ENCODE measurements at places on chromosomes 4 and X.

GRCh38 chr4:158873795-158874401 lies 105.1 kb downstream of the FNIP2 start:
- DNase-seq, result no peak

DNA sequence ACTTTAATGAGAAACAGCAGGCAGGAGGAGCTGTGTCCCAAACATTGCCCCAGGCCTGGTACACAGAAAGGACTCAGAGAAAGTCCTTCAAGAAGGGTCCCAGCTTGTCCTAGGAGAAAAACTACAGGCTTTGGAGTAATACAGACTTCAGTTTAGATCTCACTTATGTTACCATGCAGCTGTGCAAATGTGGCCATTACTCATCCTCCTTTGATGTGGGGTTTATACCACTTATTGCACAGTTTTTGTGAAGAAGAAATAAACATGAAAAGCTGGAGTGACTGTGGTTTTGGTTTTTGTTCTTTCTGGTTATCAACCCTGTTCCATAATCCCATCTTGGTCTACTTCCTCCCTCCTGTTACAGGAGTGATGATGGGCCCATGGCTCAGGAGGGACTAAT lies 8.1 kb upstream of the CYTL1 start:
- DNase-seq, result no peak

DNA sequence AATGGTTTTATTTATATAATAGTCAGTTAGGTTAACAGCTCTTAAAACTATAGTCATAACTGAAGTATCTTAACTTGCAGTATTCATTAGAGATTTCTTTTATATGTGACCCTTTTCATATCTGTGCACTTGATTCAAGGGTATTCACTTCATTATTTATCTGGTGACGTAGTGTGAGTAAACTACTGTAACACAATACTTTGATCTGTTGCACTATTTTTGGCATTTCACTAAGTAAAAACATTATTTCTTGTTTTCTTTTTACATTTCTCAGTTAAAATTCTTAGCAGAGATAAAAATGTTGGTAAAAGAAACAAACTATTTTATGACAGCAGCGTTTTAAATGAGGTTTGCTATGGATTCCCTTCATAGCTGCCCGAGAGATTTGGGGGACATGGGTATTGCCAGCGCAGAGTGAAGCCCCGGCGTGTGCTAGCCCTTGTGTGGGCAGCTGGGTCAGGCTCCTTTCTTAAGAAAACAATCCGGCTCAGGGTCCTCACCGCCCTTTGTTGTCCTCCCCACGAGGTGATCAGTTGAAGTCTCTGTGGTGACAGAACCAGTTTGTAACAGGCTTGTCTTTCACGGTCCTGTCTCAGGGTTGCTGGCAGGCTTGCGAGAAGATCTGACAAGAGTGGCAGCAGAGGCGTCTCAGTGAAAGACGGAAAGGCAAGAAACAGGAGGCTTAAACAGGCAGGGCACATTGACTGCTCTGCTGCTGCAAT lies 293.4 kb downstream of the BMPR1B start:
- no peak for DNase-seq

DNA sequence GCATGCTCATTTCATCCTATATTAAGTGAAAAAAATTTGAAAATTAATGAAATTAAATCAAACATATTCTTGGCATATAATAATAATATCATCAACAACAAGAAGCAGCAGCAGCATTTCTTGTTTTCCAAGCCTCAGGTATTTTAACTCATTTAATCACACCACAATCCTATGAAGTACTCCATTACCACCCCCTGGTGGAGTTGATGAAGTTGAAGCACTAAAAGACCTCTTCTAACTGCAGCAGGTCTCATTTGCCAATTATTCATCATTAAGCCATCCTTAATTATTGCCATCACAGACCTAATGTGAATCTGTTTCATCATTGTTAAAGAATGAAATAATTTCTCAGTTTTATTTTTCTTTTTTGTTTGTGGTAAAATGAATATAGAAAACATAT lies 801.4 kb upstream of the GRID2 start:
- no peak for DNase-seq

GRCh38 chrX:57519578-57520118 lies 72.2 kb upstream of the ZXDB start:
- DNase-seq, result no peak

- no peak for DNase-seq
These were observed 1382.5 kb downstream of the C4orf33 start for GRCh38 chr4:130478406-130478805.

DNA sequence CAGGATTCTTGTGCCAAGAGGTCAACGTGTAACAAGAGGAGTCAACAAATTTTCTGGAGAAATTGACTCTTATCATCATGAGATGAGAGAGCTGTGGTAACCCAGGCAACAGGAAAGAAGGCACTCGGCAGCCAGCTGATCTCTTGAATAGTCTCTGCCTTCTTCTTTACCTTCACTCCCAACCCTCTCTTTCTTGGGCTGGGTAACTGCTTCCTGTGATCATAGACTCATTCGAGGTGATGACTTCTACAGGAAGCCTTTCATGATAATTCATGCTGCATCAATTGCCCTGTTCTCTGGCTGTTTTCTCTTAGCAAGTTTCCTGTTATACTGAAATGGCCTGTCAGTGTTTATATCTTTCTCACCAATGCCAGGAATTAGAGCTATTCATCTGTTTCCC lies 70.8 kb upstream of the FSTL5 start:
- no peak for DNase-seq

DNA sequence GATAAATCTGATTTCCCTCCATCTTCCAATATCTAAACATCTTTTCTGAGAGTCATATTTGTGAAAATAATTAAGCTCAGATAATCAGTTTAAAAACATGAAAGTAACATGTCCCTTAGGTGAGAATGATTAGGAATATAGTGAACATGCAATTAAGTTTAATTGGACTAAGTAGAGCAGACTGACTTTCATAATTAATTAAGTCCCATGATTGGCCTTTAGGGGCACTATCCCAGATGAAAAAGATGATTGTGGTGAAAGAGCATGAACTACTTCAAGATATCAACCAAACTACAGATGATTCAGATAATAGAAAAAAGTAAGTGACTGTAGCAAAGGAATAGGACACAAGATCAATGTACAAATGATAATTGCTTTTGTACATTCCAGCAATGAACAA lies 758.8 kb downstream of the STIM2 start:
- no peak for DNase-seq

- DNase-seq, result no peak
These were observed 13.9 kb upstream of the SLC7A11 start for GRCh38 chr4:138255917-138256597.

- DNase-seq, result no peak
These were observed 52.2 kb downstream of the FAM9B start for GRCh38 chrX:8981723-8982122.

DNA sequence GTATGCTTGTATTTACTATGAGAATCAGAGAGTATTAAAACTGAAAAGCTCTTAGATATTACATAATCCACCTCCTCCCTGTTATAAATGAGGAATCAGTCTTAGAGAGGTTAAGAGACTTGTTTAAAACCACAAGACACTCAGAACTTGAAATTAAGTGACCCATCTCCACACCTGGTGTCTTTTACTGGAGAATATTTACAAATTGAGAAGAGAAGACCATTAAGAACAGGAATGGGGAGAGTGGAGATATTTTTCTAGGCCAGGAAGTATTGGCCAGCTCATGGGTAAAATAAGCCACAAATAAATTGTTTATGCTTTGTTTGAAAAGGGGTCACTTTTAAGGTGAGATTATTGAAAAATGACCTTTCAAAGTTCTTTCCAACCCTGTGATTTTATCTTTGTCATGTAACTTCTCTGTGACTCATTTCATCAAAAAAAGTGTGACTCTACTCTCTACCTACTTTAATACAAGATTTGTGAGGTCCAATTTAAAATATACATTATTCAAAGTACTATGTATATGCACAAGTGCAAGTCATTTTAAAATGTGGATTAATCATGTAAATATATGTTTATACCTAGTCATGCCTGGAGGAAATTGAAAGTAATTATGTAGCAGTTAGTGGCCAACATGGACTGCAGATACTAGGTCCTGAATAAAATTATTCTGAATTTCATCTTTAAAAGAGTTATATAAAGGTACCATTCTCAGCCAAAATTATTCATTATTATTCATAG lies 15.9 kb upstream of the COX7B2 start:
- no peak for DNase-seq

DNA sequence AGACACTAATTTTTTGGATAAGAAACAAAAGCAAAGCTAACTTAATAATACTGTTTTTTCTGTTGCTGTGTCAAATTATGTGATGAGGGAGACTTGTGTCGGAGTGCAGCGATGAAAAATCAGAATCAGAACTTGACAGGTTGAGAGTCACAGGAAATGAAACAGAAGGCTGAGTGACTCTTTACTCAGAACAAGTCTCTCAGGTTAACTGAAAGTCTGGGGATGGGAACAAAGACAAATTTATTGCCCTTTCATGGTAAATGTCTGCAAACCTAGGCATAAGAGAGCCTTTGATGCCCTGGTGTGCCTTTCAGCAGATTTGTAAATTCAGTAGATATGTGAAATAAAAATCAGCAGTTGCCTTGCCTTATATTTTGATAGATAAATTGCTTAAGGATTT lies 96.0 kb downstream of the ADGRL3 start:
- no peak for DNase-seq

GRCh38 chrX:7953446-7953845 lies 26.2 kb upstream of the PNPLA4 start:
- no peak for DNase-seq

DNA sequence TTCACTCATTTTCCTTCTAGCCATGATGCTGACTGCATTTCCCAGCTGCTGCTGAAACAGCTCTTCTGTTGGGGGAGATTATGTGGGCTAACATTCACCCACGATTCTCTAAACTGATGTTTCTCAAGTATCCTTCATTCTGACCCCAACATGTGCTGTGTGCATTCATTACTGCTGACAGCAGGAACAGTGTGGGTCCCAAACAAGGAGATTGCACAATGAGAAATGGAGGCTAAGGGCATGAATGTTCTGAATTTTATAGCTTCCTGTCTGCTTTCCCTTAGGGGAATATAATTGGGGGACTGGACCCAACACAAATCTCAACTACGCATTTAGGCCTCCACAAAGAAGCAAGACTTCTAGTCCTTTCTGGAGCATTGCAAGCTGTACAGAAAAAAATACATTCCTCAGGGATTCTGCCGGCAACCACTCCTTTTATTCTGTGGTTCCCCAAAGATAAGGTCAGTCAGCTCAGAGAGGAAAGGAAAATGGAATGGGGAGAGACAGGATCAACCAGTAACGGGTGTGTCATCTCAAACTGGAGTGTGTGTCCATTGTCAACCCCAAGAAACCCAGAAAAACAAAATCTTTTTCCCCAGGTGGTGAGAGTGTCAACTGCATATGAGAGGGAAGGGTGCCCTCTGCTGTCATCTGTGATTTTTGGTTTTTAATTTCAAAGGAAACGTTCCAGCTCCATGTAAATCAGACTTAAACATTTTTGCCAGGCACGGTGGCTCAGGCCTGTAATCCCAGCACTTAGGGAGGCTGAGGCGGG lies 81.5 kb upstream of the EGFL6 start:
- no peak for DNase-seq

- no peak for DNase-seq
These were observed 111.1 kb downstream of the SH3RF1 start for GRCh38 chr4:169159624-169160171.

GRCh38 chr4:186659935-186660334 lies 63.7 kb downstream of the FAT1 start:
- DNase-seq, result no peak

DNA sequence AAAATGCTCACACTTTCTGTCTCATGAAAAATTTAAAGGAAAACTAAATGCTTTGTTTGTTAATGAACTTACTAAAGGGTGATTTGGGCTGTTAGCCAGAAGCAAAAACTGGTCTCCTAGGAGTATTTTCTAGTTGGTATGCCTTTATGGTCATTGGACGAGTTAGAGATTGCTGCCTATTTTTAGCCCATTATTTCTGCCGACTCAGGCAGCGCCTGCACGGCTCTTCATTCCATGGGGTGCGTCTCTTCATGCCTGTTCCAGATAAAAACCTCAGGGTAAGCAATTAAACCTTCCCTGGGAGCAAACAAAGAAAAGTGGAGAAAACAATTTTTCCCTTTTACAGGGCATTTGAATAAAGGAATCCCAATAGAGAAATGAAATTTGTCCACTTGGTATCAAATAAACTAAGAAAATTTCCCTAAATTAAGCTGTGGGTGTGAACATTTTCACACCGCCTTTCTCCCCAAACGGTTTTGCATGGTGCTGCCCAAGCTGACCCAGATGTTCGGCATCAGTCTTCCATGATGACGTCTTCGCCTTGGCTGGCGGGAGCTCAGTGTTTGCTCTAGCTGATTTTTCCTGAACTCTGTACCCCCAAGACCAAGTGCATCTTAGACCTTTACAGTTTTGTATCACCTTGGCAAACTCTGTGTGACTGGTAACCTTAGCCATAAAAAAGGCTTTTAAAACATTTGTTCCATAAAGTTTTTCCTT lies 61.7 kb upstream of the ADGRG2 start:
- DNase-seq, result no peak

GRCh38 chrX:119041175-119041574 lies 31.6 kb upstream of the CT47C1 start:
- peak; percentile 56 for DNase-seq

DNA sequence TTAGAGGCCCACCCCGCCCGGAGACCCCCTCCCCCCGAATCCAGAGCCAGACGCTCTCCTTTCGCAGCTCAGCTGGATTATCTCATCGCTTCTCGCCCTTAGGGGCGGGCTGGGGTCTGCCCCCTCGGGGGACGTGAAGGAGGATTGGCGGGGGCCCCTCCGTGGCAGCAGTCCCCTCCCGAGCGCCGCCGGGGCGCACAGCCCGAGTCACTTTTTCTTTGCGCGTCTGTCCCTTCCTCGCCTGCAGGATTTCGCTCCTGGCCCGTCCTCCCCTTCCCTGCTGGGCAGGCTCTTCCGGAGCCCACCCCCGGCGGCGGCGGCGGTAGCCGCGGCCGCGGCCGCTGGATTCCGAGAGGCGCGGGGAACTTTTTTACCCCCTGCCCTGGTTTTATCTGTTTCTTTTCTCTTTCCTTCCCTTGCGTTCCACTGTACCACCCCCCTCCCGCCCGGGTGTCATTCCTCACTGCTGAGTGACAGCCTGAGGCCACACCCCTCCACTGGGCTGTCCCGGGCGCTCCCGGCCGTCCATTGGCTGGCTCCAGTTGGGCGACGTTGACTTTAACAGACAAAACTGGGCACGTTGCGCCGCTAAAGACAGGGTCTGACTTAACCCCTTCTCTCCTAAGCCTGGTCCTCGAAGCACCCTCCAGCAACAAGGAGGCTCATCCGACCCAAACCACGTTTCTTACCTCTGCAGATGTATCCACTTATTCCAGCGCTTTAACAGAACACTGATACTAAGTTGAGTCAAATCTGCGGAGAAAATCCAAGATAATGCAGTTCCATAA lies 492 bp upstream of the NKX3-2 start:
- DNase-seq, result peak; percentile 48

- DNase-seq, result no peak
These were observed 1.3 kb downstream of the USP9X start for GRCh38 chrX:41086627-41086932.

GRCh38 chrX:9471571-9471985 lies 6.7 kb downstream of the TBL1X start:
- DNase-seq, result no peak

- DNase-seq, result no peak
These were observed 25.4 kb upstream of the CD99 start for GRCh38 chrX:2665387-2666304.
